GM12891 (cell line): ENCODE measurements at places on chromosomes 3 and 15.

GRCh38 chr3:158912188-158912587 is 110.3 kb downstream of the MFSD1 start:
- no peak for DNase-seq

DNA sequence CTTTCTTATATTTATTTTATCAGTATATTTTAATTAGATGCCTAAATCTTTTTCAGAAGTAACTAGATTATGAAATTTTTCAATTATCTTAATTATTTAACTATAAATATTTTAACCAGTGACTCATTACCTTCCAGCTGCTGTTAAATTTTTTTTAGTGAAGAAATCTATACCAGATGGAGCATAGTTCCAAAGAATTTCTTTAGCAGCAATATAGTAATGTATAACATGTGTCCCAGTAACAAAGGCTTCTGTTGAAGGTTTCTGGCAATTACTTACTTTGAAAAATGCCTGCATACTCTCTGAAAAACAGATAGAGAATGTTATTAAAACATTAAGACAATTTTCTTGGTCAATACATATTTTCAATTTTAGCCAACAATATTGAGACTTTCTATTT is 45.1 kb upstream of the CP start:
- no peak for DNase-seq

DNA sequence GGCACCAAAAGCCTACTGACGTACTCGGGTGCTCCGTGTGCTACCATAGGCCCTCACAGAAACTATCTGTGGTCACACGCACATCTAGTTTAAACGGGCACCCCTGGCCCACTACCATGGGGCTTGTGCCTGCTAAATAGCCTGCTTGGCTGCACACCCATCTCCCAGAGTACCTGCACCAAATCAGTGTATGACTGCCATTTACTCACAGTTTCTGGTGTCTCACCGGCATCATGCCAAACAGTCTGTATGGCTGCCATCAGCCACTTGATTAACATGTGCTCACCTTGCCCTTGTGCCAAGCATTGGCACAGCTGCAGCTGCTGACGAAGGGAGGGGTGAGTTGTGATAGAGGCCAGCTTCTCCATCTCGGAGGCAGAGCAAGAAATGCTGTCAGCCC is 232.7 kb downstream of the IGSF11 start:
- DNase-seq, result no peak

GRCh38 chr3:11548721-11549131 is 95.0 kb downstream of the VGLL4 start:
- no peak for DNase-seq

DNA sequence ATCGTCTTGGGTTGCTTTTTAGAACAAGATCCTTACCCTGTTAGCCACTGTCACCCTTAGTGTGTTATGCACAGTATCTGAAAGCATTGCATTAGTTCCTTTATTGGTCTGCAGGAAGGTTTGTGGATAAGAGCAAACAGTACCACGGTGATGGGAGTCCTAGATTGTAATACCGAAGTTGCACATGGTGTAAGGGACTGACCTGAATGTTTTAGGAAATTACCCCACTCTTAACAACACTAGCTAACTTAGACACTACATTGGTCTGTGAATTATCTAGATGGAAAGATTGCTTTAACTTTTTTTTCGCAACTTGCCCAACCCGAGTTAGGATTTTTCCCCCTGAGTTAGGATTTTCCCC is 1.3 kb downstream of the STT3B start:
- no peak for DNase-seq

GRCh38 chr15:74345051-74345450 is 22.4 kb downstream of the CYP11A1 start:
- no peak for DNase-seq

DNA sequence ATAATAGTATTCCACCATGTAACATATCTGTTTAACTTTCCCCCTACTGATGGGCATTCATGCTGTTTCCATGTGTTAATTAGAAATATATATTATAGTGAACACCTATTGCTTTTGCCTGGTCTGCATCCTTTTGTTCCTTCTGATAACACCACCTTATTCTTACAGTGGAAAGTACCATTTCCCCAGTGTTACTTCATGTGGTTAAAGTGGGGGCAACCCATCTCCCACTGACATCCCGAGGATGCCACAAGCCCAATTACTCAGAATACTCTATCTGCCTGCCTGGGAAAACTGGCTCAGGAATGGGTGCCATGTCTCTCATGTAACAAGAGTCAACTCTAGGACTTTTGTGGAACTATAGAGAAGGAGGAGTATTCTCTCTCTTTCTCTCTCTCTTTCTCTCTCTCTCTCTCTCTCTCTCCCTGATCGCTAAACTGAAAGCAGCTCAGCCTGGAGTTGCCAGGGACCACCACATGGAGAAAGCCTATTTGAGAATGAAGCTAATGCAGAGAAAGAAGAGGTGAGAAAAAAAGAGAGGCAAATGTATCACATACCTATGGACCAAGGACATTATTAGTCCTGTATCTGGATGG is 66.4 kb upstream of the PPIB start:
- DNase-seq, result no peak
